ENCODE measurements at places on chromosomes 16 and 17. TPM values are rescaled to one million over a fixed set of nuclear protein-coding genes. Genes with fewer than 3 reads are reported as not detected.
A peak's percentile ranks its signal among the peaks of the same experiment; 100 is the strongest.

- peak; percentile 99 for DNase-seq
- no peaks in the 10 kb centered on the region for H3K27me3 ChIP-seq
- peak overlapping the region; percentile 57 for H3K27ac ChIP-seq
- H3K36me3 ChIP-seq: no peaks in the 10 kb centered on the region
- peak overlapping the region; percentile 20 for H3K4me3 ChIP-seq
Observed at GRCh38 chr17:78140169-78141051, 5.8 kb upstream of the C17orf99 start.

DNA sequence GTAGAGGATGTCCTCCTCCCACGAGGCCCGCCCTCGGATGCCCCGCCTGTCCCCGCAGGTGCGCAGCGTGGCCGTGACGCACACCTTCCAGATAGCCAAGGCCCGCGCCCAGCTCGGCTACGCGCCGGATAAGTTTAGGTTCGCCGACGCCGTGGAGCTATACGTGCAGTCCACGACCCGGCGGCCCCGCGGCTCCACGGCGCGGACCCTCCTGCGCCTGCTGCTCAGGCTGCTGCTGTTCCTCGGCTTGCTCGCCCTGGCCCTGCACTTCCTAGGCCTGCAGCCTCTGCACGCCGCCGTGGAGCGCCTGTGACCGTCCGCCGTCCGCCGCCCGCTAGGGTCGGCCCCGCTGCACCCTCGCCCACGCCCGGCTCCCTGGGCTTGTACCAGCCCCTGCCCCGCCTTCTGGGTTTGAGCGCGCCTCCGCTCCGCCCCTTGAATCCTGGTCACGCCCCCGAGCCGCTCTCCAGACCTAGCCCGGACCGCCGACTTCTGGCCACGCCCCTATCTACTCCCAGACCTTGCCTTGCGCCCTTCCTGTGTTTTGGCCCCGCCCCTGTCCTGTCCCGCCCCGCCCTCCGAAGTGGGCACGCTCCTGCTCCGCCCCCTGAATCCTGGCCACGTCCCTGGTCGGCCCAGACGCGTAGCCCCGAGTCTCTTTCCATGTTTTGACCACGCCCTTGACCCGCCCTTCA lies 15.8 kb upstream of the EEF2K start:
- H3K4me3 ChIP-seq: peak overlapping the region; percentile 73
- H3K27me3 ChIP-seq: no peaks in the 10 kb centered on the region
- H3K27ac ChIP-seq: peak overlapping the region; percentile 97
- H3K36me3 ChIP-seq: no peaks in the 10 kb centered on the region
- peak; percentile 88 for DNase-seq

FOXL1 gene
- 2.5 TPM for total RNA-seq

USP6 gene
- not detected for total RNA-seq

DNA sequence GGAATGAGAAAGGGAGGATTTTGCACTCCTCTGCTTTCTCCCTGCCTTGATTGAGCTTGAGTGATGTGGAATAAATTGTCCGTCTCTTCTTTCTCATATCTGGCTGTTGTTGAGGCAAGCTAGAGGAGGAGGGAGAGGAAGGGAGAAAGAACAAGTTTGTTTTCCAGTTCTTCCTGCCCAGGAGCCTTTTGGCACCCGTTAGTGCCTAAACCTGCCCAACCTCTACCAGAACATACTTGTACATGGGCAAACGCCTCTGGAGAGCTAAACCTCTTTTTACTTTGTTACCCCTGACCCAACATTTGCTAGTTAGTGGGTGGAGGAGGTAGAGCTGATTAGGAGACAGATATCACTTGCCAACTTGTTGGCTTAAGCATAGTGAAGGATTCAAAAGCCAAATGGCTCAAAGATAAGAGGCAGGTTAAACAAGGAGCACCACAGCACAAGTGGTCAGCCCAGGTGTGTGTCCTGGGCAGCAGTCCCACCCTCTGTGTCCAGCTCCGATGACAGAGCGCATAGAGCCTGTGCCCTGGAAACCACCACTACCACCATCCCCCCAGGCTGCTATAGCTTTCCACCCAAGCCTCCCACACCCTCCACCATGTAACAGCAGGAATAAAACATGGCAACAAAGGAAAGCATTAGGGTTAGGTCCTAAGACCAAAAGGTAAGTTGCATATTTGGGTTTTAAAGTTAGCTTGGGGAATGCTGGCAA lies 6.5 kb downstream of the ODF4 start:
- H3K36me3 ChIP-seq: no peaks in the 10 kb centered on the region
- H3K27ac ChIP-seq: no peak overlapping the region
- no peak for DNase-seq

DNA sequence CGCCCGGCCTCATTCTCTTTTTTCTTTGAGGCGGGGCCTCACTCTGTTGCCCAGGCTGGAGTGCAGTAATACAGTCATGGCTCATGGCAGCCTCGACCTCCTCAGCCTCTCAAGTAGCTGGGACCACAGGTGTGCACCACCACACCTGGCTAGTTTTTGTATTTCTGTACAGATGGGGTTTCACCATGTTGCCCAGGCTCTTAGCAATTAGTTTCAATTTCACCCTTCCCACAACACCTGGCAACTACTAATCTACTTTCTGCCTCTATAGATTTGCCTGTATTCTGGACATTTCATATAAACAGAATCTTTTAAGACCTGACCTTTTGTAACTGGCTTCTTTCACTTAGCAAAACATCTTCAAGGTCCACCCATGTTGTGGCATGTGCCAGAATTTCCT lies 8.0 kb upstream of the NT5M start:
- no peak for DNase-seq
- no peaks in the 10 kb centered on the region for H3K36me3 ChIP-seq
- no peaks in the 10 kb centered on the region for H3K4me1 ChIP-seq
- no peak overlapping the region for H3K4me3 ChIP-seq
- no peak overlapping the region for H3K27ac ChIP-seq

DNA sequence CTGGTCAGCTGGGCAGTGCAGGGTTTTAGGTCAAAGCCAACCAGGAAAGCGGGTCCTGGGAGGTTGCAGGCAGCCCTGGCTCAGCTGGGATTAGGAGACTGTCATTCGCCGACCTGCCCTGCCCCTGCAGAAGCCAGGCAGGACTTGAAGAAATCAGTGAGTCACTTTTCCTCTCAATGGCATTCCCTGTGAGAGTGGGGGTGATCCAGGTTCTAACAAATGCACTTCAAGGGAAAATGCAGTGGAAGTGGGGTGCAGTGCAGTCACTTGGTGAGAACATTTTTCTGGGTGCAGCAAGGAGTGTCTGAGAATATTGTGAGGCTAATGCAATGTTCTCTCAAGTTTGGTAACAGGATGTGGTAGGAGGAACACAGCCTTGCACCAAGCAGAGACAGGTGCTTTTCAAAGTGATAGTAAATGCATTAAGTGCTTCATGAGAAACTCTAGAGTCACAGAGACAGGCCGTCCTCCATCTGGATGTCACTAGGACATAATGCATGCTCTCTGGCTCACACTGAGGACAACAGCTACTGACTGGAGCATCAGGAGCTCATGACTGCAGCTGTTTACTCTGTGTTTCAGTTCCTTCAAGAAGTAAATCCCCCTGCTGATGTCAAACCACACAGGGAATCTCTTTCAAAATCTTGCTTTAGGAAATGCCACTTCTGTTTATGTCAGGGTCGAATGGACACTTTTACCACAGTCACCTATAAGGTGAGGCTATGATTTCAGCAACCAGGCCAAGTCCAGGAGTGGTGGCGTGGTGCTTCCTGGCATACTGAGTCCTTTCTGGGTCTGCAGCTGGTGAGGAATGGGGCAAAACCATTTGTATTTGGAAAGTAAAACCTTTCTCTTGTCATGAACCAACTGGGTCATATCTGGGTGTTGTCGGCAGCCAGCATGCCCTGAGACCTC lies 16.7 kb downstream of the CDK5R1 start:
- no peaks in the 10 kb centered on the region for H3K36me3 ChIP-seq
- H3K4me3 ChIP-seq: no peak overlapping the region
- H3K27ac ChIP-seq: peak overlapping the region; percentile 51
- DNase-seq: no peak
- H3K27me3 ChIP-seq: no peaks in the 10 kb centered on the region
- no peaks in the 10 kb centered on the region for H3K4me1 ChIP-seq

DNA sequence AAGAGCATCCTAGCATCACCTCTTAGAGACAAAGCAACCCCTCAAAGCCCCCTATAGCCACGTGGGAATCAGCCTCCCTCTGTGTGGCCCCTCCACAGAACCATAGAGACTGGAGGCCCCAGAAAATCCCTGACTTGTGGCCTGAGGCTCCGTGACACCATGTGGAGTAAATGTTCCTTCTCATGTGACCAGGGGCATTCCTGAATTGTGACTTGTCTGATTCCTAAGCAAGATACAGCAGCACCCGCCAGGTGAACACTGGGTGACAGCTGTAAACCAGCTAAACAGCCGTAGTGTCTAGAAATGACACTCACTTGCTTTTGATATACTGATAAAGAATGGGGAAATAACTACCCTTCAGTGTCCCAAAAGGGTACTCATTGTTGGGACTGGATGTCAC lies 79.0 kb downstream of the DYNLRB2 start:
- no peaks in the 10 kb centered on the region for H3K27me3 ChIP-seq
- no peaks in the 10 kb centered on the region for H3K4me1 ChIP-seq
- no peak overlapping the region for H3K4me3 ChIP-seq
- H3K36me3 ChIP-seq: no peaks in the 10 kb centered on the region
- H3K27ac ChIP-seq: no peak overlapping the region

DNA sequence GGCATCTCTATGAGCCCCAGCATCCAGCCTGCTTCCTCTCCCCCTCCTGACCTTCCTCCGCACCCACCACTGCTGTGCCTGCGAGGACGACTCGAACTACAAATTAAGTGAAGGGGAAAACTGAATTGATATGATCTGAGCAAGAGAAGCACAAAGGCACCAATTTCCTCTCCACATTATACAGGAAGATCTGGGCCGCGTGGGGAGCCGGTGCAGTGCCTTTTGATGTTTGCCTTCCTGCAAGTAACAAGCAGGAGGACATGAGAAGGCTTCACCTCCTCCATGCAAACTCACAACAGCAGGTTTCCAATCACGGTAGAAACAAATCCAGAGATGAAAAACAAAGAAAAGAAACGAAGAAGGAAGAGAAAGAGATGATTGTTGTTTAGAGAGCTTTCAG lies 57.8 kb upstream of the MMP2 start:
- no peak for DNase-seq
- H3K36me3 ChIP-seq: no peaks in the 10 kb centered on the region
- H3K4me1 ChIP-seq: no peaks in the 10 kb centered on the region
- H3K27ac ChIP-seq: no peak overlapping the region

- H3K27me3 ChIP-seq: no peaks in the 10 kb centered on the region
- no peaks in the 10 kb centered on the region for H3K4me1 ChIP-seq
- H3K36me3 ChIP-seq: no peaks in the 10 kb centered on the region
- no peak overlapping the region for H3K27ac ChIP-seq
- peak; percentile 58 for DNase-seq
Observed at GRCh38 chr17:59311051-59311468, 20.4 kb upstream of the YPEL2 start.

DNA sequence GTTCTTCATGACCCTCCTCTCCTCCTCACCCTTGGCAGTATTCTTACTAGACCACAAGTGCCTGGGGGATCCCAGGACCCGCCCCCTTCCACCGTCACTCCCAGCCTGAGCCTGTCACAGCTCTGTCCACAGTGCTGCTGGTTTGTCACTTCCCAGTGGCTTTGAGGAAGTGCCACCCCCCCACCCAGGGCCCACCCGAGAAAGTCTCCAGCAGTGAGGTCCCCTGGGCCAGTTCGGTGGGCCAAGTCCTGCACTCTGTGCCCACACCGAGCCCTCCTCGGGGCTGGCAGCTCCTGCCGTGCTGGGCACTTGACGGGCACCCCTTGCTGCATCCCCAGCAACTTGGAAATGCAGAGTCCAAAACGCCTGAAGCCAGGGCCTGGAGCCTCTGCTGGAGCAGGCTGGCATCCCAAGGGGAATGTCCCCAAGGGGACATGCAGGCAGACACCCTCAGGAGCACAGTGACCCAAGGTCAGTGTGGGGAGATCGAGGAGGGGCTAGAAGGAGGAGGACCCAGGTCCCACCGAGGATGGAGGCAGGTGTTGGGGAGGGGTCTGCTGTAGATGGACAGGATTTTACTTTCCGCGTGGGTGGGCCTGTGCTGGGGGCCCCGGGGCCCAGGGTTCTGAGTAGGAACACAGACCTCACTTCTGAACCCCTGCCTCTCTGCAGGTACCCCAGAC lies 15.5 kb downstream of the MMP15 start:
- DNase-seq: no peak
- H3K4me3 ChIP-seq: no peak overlapping the region
- H3K27ac ChIP-seq: no peak overlapping the region
- no peaks in the 10 kb centered on the region for H3K4me1 ChIP-seq
- H3K27me3 ChIP-seq: no peaks in the 10 kb centered on the region
- H3K36me3 ChIP-seq: peaks cover 3% of the 10 kb centered on the region

UTP4 gene
- 19.2 TPM for total RNA-seq

Measured in colonic mucosa (tissue), 4 donors.